ENCODE measurements at places on chromosomes 6 and 20.

DNA sequence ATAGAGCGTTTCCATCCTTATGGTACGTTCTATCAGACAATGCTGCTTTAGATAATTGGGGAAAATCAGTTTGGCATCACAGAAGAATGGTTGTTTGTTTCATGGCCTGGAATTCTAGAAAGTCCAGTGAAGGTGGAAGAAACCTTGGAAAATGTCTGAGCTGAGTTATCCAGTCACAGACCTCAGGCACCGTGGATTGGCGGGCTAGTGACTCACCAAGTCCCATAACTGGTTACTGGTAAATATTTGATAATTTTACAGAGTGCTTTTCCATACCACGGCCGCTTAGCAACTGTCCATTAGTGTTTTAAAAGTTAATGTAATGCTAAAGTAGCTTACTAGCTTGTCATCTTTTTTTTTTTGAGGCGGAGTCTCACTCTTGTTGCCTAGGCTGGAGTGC lies 99.4 kb downstream of the SLC35B3 start:
- no peak for DNase-seq

- no peak for DNase-seq
Observed at GRCh38 chr6:37696220-37696840, 1.4 kb downstream of the MDGA1 start.

- DNase-seq: no peak
Observed at GRCh38 chr6:156310701-156311100, 466.5 kb upstream of the ARID1B start.

- DNase-seq: no peak
Observed at GRCh38 chr6:170416959-170417606, 110.5 kb downstream of the FAM120B start.

GRCh38 chr6:131172222-131172621 lies 37.0 kb downstream of the AKAP7 start:
- DNase-seq: no peak

DNA sequence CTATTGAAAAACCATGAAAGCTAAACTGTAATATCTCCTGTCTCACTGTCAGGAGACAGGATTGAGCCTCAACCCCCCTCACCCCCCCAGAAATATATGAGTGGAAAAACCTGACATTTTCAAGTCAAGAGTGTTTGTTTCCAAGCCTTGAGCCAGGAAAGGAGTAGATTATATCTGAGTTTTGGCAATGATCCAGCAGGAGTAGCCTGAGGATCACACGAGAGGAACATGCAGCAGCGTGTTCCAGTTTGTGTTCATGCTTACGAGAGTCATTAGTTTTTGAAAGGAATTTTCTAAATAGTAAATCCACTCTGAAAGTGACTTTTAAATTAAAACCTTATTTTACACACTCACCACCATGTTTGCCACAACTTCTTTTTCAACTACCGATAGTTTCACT lies 15.8 kb downstream of the IL22RA2 start:
- no peak for DNase-seq

Data from amniotic stem cell (primary cell).